ENCODE measurements at places on chromosomes 3 and 15.
A peak's percentile ranks its signal among the peaks of the same experiment; 100 is the strongest.

DNA sequence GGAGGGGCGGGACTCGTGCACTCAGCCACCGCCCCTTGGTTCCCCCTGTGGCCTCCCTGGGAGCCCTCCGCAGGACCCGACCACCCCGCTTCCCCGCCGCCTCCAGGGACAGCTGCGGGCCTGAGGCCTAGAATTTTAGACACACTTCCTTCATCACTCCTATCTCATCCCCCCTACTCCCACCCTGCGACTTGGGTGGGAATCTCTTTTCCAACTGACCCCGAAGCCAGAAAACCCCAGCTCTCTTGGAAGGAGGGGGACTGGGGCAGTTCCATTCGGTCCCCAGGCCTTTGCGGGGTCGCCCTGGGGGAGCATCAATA lies 289 bp upstream of the TFDP2 start:
- no peak for DNase-seq

GRCh38 chr3:94225148-94225865 lies 162.4 kb downstream of the NSUN3 start:
- DNase-seq, result no peak

DNA sequence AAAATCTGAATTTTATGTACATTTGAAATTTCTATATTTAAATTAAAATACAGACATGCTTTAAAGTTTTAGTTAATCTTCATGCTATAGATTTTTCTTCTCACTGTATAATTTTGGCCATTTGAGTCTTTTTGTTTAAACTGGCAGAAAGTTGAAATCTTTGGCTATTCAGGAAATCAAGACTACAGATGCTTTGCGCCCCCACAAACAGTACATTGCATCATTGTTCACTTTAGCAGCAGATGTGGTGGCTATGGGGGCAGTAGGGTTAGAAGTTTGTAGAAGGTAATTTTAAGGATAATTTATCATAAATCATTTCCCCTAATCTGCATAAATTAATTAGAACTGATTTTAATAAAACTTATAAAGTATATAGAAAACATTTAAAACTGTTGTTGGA lies 20.9 kb downstream of the SPPL2A start:
- DNase-seq, result no peak

DNA sequence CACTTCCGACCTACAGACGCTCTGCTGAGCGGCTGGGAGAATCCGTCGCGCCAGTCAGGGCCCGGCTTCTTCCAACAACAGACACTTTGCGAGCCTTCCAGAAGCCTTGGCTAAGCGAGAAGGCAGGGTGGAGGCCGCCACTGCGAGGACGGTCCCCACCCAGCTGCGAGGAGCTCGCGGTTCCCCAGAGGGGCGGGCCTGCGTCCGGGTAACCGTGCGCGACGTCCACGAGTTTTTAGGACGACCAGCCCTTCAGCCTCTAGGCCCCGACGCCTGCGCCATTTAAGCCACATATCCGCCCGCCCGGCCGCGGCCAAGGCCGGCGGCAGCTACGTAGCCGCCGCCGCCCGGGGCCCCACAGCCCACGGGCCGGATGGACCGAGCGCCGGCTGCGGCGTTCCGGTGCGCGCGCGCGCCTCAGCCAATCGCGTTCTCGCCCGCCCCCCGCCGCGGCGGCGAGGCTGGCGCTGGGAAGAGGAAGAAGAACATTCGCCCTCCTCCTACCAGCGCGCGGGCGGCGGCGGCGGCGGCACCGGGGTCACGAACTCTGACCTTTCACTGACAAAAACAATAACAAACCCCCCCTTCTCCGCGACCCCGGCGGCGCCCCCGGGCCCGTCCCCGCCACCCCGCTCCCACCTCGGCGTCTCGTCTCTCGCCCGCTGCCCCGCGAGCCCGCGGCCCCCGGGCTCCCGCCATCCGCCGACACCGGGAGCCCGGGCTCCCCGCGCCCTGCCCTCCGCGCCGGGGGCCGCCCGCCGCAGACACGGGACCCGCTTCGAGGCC lies at the start of gene NR2C2:
Gene NR2C2, plus strand, starts transcription at position 484 of the 786 bp plus-strand sequence. CDS start 56,332 bp downstream, outside the sequence.
- peak; percentile 93 for DNase-seq

GRCh38 chr15:47507221-47507985 lies 209.9 kb upstream of the SEMA6D start:
- DNase-seq, result no peak

DNA sequence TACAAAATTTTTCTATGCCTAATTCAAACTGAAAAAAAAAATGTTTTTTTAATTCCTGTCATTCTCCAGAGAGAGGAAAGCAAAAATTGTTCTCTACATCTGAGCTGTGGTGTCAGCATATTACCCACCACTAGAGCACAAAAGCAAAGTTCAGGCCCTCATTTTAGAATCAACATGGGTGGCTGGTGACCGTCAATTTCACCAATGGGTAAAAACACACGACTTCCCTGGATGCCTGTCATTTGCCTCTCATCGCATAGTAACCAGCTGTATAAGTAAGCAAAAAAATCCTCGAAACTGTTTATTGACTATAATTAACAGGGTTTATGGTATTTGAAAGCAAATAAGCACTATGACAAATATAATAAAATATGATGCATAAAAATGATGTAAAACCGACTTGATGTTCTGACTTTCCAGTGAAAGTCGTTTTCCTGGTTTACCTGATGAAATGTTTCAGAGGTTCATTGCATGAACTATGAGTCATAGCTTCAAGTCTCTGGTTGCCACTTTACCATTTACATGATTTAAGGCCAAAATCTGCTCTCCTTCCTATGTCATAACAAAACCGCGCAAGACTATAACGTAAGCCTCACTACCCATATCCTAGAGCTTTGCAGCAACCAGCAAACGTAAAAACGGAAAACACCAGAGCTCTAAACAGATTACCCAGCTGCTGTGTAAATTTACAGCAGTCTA lies 60.5 kb downstream of the THBS1 start:
- DNase-seq, result no peak

- DNase-seq, result no peak
Observed at GRCh38 chr3:69433121-69433968, 47.5 kb upstream of the FRMD4B start.

DNA sequence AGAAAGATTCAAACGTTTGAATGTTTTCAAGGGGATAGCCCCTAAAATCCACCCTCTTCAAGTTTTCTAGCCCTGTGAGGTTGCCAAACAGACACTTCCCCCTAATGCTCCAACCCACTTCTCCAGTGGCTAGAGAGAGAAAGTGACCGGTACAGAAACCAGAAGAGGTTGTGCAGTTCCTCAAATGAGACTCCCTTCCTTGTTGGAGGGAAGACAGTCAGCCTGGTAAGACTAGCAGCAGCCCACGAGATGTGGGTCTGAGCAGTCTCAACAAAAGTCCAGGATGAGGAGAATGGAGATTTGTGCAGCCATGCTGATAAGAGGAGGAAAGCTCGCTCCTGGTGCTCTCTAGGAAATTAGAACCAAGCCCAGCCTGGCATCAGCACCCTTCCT lies 222.8 kb upstream of the TPRG1 start:
- DNase-seq, result no peak

DNA sequence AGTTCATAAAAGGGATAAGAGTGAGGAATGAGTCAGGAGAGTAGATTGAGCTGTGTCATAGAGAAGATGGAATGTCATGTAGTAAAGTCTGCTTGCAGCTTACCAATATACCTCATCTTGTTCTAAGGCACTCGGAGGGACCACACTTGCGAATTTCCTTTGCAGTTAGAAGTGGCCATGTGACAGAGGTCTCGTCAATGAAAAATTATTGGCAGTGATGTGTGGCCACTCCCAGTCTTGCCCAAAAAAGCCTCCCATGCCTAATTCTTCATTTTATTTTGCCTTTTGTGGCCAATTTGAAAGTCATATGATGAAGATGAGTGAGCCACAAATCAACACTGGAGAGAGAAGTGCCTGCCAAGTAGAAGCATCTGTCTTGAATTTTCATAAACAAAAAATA lies 465.6 kb upstream of the ZNF385D start:
- no peak for DNase-seq

- no peak for DNase-seq
Observed at GRCh38 chr3:46102059-46102779, 74.9 kb upstream of the XCR1 start.

- no peak for DNase-seq
Observed at GRCh38 chr3:131880948-131881347, 153.9 kb downstream of the CPNE4 start.

DNA sequence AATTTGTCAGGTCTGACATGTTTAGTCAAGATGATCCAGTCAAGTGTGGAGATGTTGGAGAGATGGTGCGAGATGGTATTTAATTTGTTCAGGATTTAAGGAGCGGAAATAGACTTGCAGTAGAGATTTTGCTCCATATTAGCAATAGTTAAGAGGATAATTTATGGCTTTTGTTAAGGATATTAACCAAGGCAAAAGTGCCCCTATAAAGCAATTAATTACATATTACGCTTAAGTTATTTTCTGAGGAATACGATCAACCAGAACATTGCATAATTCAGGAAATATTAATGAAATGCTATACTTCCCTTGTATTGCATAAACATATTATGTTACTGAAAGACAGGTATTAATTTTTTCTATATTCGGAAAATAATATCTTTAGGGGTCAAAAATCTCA lies 83.9 kb downstream of the ZIC1 start:
- no peak for DNase-seq

DNA sequence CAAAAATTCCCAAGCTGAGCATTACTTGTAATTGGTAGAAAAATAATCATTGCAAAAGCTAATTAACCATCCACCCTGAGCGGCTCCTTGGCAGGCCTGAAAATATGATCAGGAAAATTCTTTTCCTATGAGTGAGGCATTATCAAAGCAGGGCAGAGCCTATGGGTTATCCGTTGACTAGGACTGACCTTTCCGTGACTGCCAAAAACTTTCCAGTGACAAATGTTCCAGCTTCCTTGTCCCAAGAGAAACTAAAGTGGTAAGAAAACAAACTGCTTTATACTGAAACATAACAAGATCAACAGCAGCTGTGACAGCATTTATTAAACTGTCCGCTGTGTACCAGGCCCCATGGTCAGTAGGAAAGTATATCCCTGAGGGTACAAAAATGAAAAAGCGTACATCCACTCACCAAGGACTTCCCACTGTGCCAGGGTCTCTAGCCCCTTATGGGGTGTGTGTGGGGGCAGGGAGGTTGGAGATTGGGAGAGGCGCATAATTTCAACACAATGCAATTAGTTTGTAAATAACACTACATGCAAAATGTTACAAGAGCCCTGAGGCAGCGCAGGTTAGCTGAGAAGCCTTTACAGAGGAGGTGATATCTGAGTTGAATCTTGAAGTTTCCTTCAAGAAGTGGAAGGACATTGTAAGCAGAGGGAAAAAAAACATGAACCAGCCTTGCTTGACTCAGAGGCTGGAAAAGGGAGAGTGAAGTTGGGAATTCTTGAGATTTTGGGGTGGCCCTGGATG lies 8.5 kb downstream of the LIPC start:
- DNase-seq, result no peak

DNA sequence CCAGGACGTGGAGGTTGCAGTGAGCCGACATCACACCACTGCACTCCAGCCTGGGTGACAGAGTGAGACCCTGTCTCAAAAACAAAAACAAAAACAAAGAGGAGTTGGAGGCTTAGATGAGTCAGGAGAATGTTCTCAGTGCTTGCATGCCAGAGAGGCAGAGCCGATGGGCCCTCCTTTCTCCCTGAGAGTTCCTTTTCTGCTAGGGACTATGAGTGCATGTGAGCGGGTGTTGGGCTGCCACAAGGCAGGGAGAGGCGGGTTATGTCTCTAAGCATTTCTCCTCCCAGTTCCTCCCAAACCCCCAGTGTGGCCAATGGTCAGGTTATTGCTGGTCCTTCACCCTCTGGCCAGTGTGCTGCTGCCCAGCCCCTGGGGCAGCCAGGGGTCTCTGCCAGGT lies 45.1 kb downstream of the RTP1 start:
- no peak for DNase-seq

GRCh38 chr15:51816611-51817010 lies 12.8 kb upstream of the TMOD3 start:
- no peak for DNase-seq

DNA sequence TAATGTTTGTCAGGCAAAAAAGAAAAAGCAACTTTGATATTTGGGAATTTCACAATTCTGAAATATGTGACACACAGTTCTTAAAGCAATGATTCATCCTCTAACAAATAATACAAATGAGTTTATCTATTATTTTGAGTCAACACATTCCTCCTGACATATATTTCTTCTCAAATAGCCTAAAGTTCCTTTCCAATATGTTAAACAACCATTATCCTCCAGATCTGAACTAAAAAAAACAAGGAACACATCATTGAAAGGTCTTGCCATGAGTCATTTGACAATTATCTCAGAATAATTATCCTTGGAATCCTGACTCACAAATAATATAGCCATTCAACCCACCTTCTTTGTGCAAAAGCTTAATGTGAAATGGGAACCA lies 208.7 kb upstream of the CDIN1 start:
- no peak for DNase-seq

DNA sequence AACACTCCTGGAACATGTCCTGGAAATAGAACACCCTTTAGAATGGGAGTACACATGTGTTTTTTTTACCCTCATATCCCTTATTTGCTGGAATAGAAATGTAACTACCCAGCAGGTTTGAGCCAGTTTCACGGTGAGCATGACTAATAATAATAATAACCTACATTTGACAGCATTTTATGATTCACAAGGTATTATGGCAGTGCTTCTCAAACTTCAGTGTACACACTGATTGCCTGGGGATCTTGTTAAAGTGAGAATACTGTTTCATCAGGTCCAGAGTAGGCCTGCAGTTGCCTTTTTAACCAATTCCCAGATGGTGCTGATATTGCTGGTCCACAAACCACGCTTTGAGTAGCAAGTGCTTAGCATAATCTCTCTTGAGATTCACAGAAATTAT lies 63.9 kb downstream of the NFKBIZ start:
- no peak for DNase-seq

GRCh38 chr3:18988614-18989229 lies 159.6 kb upstream of the KCNH8 start:
- DNase-seq, result no peak

- DNase-seq, result no peak
Observed at GRCh38 chr15:85086855-85087254, 105.2 kb downstream of the PDE8A start.

- no peak for DNase-seq
Observed at GRCh38 chr3:176969066-176969465, 228.2 kb downstream of the TBL1XR1 start.

GRCh38 chr3:108106449-108106848 lies 15.6 kb upstream of the CD47 start:
- DNase-seq, result no peak

DNA sequence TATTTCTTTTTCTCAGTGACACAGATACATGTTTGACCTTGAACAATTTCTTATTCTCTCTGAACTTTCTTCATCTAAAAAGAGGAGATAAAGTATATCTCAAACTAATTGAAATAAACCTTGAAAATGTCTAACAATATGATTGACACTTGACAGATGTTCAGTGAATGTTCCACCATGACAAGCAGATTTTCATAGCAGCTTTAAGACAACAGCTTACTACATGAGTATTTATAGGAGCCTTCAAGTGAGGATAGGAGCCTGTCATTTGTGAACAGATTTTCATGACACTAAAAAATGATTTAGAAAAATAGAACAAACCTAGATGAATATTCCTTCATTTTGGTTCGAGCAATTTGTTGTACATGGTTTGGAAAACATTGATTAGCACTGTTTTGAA lies 13.3 kb downstream of the SYN2 start:
- DNase-seq, result no peak

- DNase-seq, result no peak
Observed at GRCh38 chr15:59388670-59389069, 16.0 kb upstream of the MYO1E start.

- peak; percentile 65 for DNase-seq
Observed at GRCh38 chr3:1082108-1082507, 10.7 kb upstream of the CNTN6 start.

- DNase-seq, result no peak
Observed at GRCh38 chr3:26247712-26248111, 374.9 kb upstream of the LRRC3B start.

All from sciatic nerve (tissue), 2 donors.